ENCODE measurements at places on chromosomes 6 and 20. TPM values are rescaled to one million over a fixed set of nuclear protein-coding genes. Genes with fewer than 3 reads are reported as not detected.

Gene SRMS
- total RNA-seq, result not detected

DNA sequence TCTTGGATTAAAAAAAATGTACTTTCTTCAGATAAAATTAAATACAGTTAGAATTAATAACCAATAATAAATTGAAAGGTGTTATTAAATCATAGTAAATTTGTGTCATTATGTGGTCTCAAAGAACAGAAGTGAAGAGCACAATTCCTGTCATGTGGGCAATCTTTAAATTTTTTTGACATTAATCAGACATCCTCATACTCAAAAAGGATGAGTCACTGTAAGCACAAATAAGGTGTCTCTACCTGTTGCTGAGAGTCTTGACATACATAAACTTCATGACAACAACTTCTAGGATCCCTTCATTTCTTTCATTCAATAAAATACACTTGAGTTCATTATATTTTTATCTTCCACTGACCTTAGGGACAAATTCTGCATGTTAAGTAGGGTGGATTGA, 76.1 kb downstream of the SLC22A3 start:
- DNase-seq, result no peak

GRCh38 chr6:101393251-101393828, at the start of gene GRIK2:
GRIK2 (plus strand) TSS chr6:101393708.
- peak; percentile 23 for DNase-seq

- DNase-seq, result no peak
Observed at GRCh38 chr6:134415656-134416055, 97.7 kb upstream of the SGK1 start.

DNA sequence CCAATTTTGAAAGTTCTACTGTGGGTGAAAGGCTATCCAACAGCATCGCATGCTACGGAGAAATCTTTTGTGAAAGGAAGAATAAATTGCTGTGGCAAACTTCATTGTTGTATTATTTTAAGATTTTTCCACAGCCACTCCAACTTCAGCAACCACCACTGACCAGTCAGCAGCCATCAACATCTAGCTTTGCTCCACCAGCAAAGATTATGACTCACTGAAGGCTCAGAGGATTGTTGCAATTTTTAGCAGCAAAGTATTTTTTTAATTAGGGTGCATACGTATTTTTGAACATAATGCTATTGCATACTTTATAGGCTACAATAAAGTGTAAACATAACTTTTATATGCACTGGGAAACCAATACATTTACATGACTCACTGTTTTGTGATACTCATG, 493.5 kb downstream of the TFAP2A start:
- DNase-seq, result peak; percentile 22

Gene BPIFB2
- not detected for total RNA-seq
